ENCODE measurements at places on chromosomes 7 and 10. TPM values are rescaled to one million over a fixed set of nuclear protein-coding genes. Genes with fewer than 3 reads are reported as not detected.

DNA sequence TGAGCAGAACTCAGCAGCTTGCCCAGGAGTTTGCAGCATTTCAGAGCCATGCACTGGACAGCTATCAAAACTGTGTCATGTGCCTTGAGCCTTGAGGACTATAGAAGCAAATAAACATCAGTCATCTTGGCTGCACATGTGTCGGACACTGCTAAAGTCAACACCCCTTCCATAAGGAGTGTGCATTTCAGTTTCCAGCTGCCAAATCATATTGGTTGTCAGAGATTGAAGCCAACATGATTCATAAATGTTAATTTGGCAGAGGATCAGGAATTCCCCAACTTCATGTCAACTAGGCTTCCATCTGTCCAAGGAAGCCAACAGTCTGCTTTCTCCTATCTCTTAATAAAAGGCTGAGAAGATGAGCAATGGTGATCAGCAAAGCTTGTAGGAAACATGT is 32.8 kb downstream of the SLC16A12 start:
- H3K4me1 ChIP-seq, result no peaks in the 10 kb centered on the region
- no peak overlapping the region for H3K4me3 ChIP-seq
- H3K27ac ChIP-seq, result no peak overlapping the region
- H3K36me3 ChIP-seq, result no peaks in the 10 kb centered on the region
- no peaks in the 10 kb centered on the region for H3K27me3 ChIP-seq

DNA sequence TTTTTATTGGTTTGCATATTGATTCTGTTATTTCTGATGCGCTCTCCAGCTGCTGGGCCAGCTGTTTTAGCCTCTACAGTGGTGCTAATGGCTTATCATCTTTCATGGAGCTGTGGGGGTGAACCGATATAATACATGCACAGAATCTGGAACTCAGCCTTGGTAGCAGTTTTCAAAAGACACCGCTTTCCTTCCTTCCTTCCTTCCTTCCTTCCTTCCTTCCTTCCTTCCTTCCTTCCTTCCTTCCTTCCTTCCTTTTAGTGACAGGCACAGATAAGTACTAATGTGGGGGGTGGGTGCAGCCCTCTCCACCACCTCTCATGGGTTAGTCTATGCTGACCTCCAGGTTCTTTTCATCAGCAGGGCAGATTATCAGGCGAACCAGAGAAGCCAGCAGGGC is 31.9 kb upstream of the C10orf53 start:
- no peaks in the 10 kb centered on the region for H3K27me3 ChIP-seq
- no peak overlapping the region for H3K27ac ChIP-seq
- no peak for DNase-seq
- H3K4me1 ChIP-seq, result no peaks in the 10 kb centered on the region

DNA sequence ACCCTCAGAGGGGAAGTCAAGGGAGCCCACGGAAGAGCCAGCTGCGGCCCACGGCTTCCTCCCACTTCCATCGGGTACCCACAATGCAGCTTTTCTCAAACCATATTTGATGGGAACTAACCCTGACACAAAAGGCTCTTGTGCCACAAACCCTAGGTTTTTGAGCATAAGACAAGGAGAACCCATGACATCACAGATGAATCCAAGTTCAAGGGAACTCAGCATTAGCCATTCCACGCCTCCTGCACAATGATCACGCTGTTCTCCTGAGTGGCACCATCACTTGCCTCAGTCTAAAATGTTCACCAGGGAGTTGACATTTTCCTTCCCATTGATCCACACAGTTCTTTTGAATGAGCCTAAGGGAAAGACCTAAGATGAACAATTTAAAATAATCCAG is 70.4 kb downstream of the ITIH5 start:
- no peak overlapping the region for H3K4me3 ChIP-seq
- no peaks in the 10 kb centered on the region for H3K4me1 ChIP-seq
- DNase-seq, result no peak
- H3K36me3 ChIP-seq, result no peaks in the 10 kb centered on the region
- no peak overlapping the region for H3K27ac ChIP-seq
- no peaks in the 10 kb centered on the region for H3K27me3 ChIP-seq

DNA sequence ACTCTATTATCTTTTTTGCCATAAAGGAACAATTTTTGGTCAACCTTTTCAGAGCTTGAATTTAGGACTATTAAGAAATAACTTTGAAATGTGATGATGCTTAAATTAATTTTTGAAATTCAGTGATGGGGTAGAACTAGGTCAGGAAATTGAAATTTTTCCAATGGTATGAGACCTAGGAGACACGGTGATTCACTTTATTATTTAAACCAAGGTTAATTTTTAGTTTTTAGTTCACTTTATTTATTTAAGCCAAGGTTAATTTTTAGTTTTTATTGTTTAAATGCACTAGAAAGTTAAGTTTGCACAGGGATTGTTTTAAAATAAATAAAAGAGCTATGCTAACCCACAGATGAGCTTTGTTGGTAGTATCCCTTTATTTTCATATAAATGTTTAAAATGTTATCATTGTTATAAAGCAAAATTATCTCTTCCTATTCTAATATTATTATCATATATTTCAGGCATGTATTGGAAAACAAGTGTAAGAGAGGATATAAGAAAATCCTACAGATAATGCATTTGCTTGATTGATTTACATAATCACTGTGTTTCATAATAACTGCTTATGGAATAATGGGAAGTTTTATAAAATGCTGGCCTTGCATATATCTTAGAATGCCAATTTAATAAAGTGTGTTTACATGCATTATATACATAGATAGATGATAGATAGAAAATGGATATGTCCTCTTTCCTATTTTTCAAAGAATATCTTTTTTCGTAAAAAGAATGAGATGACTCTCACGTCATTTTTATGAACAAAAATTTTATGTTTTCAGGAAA is 163.6 kb downstream of the HGF start:
- H3K4me1 ChIP-seq, result no peaks in the 10 kb centered on the region
- no peak for DNase-seq
- no peaks in the 10 kb centered on the region for H3K27me3 ChIP-seq
- H3K4me3 ChIP-seq, result no peak overlapping the region
- no peak overlapping the region for H3K27ac ChIP-seq

DNA sequence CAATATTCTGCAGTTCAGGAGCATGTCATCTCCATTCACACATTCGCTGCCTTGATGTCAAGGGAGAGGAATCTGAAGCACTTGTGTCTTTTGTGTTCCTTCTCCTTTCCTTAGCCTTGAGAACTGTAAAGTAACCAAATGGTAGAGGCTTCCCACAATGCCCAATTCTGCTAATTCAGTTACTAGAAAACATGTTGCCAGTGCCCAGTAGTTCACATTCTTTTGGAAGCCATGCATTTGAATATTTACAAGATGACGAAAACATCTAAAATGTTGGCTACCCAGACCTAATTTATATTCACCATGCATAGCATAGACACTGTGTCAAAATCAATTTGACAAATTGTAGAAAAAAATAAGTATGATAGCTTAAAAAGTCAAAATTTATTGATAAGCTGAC is 852.7 kb upstream of the PHF14 start:
- peaks cover 3% of the 10 kb centered on the region for H3K4me1 ChIP-seq
- no peaks in the 10 kb centered on the region for H3K36me3 ChIP-seq
- H3K27ac ChIP-seq, result no peak overlapping the region

- no peaks in the 10 kb centered on the region for H3K27me3 ChIP-seq
- no peaks in the 10 kb centered on the region for H3K4me1 ChIP-seq
- H3K36me3 ChIP-seq, result no peaks in the 10 kb centered on the region
- H3K27ac ChIP-seq, result no peak overlapping the region
Measured at GRCh38 chr10:66190413-66190812, 735.4 kb upstream of the LRRTM3 start.

AGR3 gene
- not detected for total RNA-seq

ANKRD61 gene
- not detected for total RNA-seq

DNA sequence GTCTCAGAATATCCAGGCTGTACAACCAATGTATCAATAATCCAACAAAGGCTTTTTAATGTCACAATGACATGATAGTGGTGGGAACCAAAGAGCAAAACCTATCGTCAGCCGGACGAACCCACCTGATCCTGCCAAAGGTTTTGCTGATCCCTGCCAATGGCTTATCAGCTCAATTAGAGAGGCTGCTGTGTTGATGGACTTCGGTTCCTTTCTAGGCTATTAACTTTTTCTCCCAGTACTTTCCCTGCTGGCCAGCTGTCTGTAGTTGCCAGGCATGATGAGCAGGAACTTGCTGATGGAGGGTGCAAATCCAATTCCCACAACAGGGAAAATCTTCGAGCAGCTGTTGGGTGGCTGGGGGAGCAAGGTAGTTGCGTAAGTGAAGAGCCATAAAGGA is 2.4 kb downstream of the LMOD2 start:
- H3K4me3 ChIP-seq, result no peak overlapping the region
- H3K4me1 ChIP-seq, result no peaks in the 10 kb centered on the region
- no peak overlapping the region for H3K27ac ChIP-seq
- no peaks in the 10 kb centered on the region for H3K36me3 ChIP-seq

DNA sequence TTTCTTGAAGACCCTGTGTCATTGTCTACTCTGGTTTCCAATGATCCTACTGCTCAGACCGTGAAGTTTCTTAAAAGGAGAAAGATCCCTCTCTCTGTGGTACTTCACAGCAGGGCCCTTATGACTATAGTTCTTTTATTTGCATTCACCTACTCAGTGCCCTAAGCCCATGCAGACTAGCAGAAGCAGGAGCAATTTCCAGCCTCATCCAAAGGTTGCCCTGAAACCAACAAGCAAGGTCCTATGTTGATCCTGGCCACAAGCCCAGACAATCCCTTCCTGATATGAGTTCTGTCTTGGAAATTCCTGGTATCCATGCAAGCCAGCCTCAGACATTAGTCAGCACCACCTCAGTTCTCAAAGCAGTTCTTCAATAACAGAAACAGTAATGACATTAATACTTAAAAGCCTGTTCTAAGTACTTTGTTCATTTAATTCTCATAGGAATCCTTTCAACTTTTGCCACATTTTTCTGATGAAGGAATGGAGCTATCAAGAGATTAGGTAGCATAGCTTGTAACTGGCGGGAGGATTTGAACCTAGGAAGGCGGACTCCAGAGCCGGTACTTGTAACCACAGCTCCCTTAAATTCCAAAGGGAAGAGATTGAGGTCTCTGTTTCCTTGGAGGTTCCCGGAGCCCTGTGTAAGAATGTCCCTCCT is 58.1 kb upstream of the ST8SIA6 start:
- no peak for DNase-seq
- H3K36me3 ChIP-seq, result peaks cover 12% of the 10 kb centered on the region

DNA sequence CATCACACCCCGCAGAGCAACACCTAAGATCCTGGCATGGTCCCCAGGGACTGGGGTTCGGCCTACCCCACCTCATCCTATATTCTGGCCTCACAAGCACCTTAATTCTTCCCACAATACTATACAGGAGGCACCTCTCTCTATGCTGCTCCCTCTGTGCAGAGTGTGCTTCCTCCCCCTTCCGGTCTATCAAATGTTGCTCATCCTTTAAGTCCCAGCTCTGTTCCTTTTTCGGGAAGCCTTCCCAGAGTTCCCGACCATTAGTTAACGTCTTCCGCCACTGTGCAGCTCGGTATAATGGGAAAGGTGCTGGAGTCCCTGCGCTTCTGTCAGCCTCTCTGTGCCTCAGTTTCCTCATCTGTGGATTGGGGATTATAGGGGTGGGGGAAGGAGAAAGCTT is 21.8 kb downstream of the PALD1 start:
- H3K4me3 ChIP-seq, result no peak overlapping the region
- no peaks in the 10 kb centered on the region for H3K27me3 ChIP-seq
- H3K4me1 ChIP-seq, result no peaks in the 10 kb centered on the region
- no peak for DNase-seq
- H3K36me3 ChIP-seq, result no peaks in the 10 kb centered on the region
- no peak overlapping the region for H3K27ac ChIP-seq

IFIT2 gene
- 0.09 TPM for total RNA-seq

DNA sequence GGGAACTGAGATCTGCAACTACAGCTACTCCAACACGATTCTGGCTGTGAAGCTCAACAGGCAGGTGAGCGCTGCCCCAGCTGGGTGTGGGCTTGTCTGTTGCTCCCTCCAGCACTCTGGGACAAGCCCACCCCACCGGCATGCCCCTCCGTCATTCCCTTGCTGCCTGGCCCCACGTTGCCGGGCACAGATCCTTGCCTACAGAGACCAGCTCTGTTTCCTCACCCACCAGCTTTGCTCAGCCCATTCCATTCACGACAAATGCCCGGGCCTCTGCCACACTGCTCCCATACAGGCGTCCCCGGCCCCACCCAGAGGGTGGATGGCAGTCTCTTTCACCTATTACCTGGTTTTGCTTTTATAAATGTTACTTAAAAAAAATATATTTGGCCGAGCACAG is 24.6 kb downstream of the WIPI2 start:
- no peaks in the 10 kb centered on the region for H3K4me1 ChIP-seq
- DNase-seq, result no peak
- H3K27ac ChIP-seq, result no peak overlapping the region
- H3K4me3 ChIP-seq, result no peak overlapping the region
- peaks cover 26% of the 10 kb centered on the region for H3K36me3 ChIP-seq
- no peaks in the 10 kb centered on the region for H3K27me3 ChIP-seq

DNA sequence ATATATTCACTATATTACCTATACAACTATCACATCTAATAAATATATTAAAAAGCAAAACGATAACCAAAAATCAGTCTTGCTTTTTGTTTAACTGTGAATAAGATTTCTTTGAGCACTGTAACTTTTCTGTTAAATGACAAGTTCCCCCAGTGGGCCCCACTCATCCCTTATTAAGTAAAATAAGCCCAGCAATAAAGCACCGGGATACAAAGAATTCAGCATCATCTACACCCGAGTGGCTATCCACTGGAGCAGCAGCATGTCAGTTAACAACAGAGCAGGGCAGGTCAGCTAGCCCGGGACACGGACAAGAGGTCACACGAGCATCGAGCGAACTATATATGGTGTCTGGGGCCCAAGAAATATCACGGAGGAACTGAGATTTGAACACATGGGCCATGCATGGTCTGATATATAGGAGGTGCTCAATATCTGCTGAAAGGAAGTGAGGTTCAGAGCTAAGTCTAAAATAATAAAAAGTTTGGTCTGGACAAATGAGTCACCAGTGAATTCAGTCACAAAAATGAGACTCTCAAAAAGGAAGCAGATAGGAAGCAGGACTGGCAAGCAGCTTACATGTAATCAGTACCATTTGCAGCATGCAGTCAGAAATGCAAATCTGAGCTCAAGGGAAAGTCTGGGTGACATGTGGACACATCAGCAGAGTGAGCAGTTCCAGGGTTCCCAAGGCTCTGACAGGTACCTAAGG is 4.1 kb downstream of the ERCC6 start:
- H3K27me3 ChIP-seq, result peaks cover 2% of the 10 kb centered on the region
- no peak overlapping the region for H3K4me3 ChIP-seq
- no peak for DNase-seq
- H3K36me3 ChIP-seq, result peaks cover 5% of the 10 kb centered on the region
- peaks cover 2% of the 10 kb centered on the region for H3K4me1 ChIP-seq
- H3K27ac ChIP-seq, result no peak overlapping the region

FAM221A gene
- 13.4 TPM for total RNA-seq

- DNase-seq, result no peak
- H3K27me3 ChIP-seq, result no peaks in the 10 kb centered on the region
- H3K27ac ChIP-seq, result no peak overlapping the region
- H3K4me3 ChIP-seq, result no peak overlapping the region
- no peaks in the 10 kb centered on the region for H3K36me3 ChIP-seq
Measured at GRCh38 chr7:132276976-132277725, 299.1 kb downstream of the PLXNA4 start.

- no peak for DNase-seq
- H3K36me3 ChIP-seq, result peaks cover 7% of the 10 kb centered on the region
Measured at GRCh38 chr7:157436076-157436475, 99.3 kb downstream of the DNAJB6 start.

NPS gene
- total RNA-seq, result not detected

- no peaks in the 10 kb centered on the region for H3K27me3 ChIP-seq
- no peaks in the 10 kb centered on the region for H3K36me3 ChIP-seq
- no peak for DNase-seq
- no peak overlapping the region for H3K27ac ChIP-seq
- no peaks in the 10 kb centered on the region for H3K4me1 ChIP-seq
Measured at GRCh38 chr7:78178319-78178718, 379.7 kb downstream of the PHTF2 start.

- no peak for DNase-seq
- no peaks in the 10 kb centered on the region for H3K36me3 ChIP-seq
- no peak overlapping the region for H3K27ac ChIP-seq
Measured at GRCh38 chr7:18768256-18768655, 272.7 kb downstream of the HDAC9 start.

ARMC10 gene
- total RNA-seq, result 40.2 TPM

Measured in H9 (cell line).